Liver (tissue), 10 donors: ENCODE measurements at places on chromosomes 5 and 9. TPM values are rescaled to one million over a fixed set of nuclear protein-coding genes. Genes with fewer than 3 reads are reported as not detected.

DNA sequence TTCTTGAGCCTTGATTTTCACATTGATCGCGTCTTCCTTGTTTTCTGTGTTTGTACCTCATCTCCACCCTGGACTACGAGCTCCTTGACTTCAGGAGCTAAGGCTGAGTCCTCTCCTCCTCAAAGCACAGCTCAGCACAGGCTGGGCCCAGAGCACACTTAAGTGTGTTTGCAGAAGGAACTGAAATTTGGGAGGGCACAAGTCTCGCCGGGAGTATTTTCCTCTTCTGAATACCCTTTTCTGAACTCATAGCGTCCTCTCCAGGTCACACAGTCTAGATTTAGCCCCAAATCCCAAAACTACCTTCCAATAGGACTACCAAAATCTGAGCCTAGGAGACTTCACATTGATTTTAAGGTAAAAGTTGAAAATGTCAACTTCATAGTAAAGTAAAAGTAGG is 41.6 kb downstream of the TSTD2 start:
- DNase-seq: no peak
- H3K4me1 ChIP-seq: no peaks in the 10 kb centered on the region
- no peaks in the 10 kb centered on the region for H3K36me3 ChIP-seq

- no peaks in the 10 kb centered on the region for H3K4me1 ChIP-seq
- H3K36me3 ChIP-seq: no peaks in the 10 kb centered on the region
- no peaks in the 10 kb centered on the region for H3K27me3 ChIP-seq
- no peak overlapping the region for H3K27ac ChIP-seq
- no peak overlapping the region for H3K4me3 ChIP-seq
These were observed 152.5 kb downstream of the MACROH2A1 start for GRCh38 chr5:135246605-135246922.

- no peaks in the 10 kb centered on the region for H3K27me3 ChIP-seq
- no peaks in the 10 kb centered on the region for H3K36me3 ChIP-seq
- no peak overlapping the region for H3K27ac ChIP-seq
- no peak overlapping the region for H3K4me3 ChIP-seq
- DNase-seq: no peak
These were observed 114.8 kb upstream of the ELL2 start for GRCh38 chr5:96076451-96076850.

DNA sequence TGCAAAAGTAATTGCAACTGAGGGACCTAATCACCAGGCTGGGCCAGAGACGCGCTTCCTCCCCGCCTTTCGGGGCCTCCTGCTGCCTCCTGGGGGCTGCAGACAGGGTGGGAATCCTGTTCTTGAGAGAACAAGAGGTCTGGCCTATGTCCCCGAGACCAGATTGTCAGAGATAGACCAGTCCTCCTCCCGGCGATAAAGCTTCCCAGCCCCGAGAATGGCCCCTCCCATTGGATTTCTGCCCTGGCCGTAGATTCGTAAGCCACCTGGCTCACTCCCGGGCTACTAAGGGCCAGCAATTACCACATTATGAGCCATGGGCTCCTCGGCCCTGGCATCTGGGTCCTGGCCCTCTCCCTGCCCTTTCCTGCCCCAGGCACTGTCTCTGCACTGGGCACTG is 70.4 kb downstream of the HRH2 start:
- no peaks in the 10 kb centered on the region for H3K36me3 ChIP-seq
- no peak for DNase-seq
- no peaks in the 10 kb centered on the region for H3K4me1 ChIP-seq
- H3K27ac ChIP-seq: no peak overlapping the region
- no peaks in the 10 kb centered on the region for H3K27me3 ChIP-seq

GRCh38 chr5:71475788-71476384 is 20.4 kb downstream of the BDP1 start:
- peaks cover 23% of the 10 kb centered on the region for H3K36me3 ChIP-seq
- no peak overlapping the region for H3K27ac ChIP-seq
- no peaks in the 10 kb centered on the region for H3K4me1 ChIP-seq
- no peak overlapping the region for H3K4me3 ChIP-seq

DNA sequence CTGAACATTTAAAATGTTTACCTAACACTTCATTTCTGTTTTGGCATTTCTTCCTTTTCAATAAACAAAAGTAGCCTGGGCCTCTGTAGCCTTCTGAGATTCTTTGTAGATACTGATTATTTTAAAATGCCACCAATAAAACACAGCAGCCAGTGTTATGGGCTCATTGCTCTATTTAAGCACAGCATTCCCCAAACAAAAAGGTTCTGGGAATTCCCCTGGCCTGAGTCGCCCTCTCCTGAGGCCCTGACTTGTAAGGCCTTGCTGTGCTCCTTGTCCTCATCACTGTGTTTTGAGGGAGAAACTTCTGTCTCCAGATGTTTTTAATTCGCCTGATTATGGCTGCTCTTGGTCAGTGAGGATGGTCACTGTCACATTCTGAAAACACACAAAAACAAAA is 33.0 kb upstream of the CTXN3 start:
- no peak for DNase-seq
- H3K27ac ChIP-seq: no peak overlapping the region
- no peak overlapping the region for H3K4me3 ChIP-seq
- no peaks in the 10 kb centered on the region for H3K4me1 ChIP-seq

GRCh38 chr5:31047621-31048020 is 145.9 kb upstream of the CDH6 start:
- no peaks in the 10 kb centered on the region for H3K36me3 ChIP-seq
- no peak overlapping the region for H3K4me3 ChIP-seq
- H3K27ac ChIP-seq: no peak overlapping the region
- peaks cover 5% of the 10 kb centered on the region for H3K4me1 ChIP-seq
- DNase-seq: no peak

GRCh38 chr5:94776167-94776566 is 157.7 kb downstream of the SLF1 start:
- H3K36me3 ChIP-seq: no peaks in the 10 kb centered on the region
- DNase-seq: no peak
- no peaks in the 10 kb centered on the region for H3K27me3 ChIP-seq
- no peak overlapping the region for H3K4me3 ChIP-seq

- H3K27me3 ChIP-seq: no peaks in the 10 kb centered on the region
- H3K27ac ChIP-seq: no peak overlapping the region
- H3K36me3 ChIP-seq: no peaks in the 10 kb centered on the region
- no peak for DNase-seq
- no peaks in the 10 kb centered on the region for H3K4me1 ChIP-seq
These were observed 144.9 kb downstream of the CEP120 start for GRCh38 chr5:123278284-123278683.

- H3K36me3 ChIP-seq: peaks cover 3% of the 10 kb centered on the region
- H3K27ac ChIP-seq: peak overlapping the region; percentile 29
- no peaks in the 10 kb centered on the region for H3K27me3 ChIP-seq
- H3K4me1 ChIP-seq: peaks cover 41% of the 10 kb centered on the region
- no peak for DNase-seq
These were observed 995 bp upstream of the SLC23A1 start for GRCh38 chr5:139383993-139384590.

- DNase-seq: no peak
- no peaks in the 10 kb centered on the region for H3K27me3 ChIP-seq
- no peaks in the 10 kb centered on the region for H3K4me1 ChIP-seq
- H3K4me3 ChIP-seq: no peak overlapping the region
- H3K27ac ChIP-seq: no peak overlapping the region
These were observed 121.2 kb downstream of the SAXO1 start for GRCh38 chr9:18911714-18912342.

DNA sequence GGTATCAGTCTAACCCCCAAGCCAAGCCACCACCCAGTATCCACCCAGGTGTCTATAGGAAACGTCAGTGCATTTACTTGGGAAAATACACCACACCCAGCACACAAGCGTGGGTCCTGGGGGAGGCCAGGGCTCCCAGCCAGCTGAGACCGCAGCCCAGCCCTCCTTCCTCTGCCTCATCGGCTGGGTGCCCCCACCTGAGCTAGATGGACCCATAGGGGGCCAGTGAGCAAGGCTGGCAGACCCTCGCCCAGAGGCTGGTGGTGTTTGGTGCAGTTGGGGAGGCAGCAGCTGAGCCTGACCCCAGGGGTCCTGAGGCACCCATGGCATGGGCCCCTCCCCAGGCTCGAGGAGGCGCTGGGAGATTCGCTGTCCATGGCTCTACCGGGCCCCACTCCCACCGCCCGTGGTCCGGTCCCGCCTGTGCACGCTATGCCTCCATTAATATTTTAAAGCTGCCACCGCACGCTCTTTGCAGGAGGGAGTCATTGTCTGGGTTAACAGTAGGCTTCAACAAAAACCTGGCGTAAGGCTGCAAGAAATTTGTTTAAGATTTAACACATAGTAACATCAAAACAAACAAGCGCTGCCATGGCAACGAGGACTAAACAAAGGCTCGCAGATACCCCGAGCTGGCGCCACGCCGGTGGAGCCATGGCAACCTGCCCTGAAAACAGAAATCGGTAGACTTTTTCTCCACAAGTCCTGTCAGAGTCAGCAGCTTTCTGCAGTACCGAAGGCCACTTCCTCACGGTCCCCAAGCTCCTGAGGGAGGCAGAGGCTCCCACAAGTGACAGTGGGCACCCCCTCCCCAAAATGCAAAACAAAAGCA is 20.6 kb downstream of the TPPP start:
- peaks cover 53% of the 10 kb centered on the region for H3K4me1 ChIP-seq
- H3K27me3 ChIP-seq: no peaks in the 10 kb centered on the region
- H3K27ac ChIP-seq: peak overlapping the region; percentile 58
- H3K4me3 ChIP-seq: no peak overlapping the region
- peak; percentile 65 for DNase-seq

DNA sequence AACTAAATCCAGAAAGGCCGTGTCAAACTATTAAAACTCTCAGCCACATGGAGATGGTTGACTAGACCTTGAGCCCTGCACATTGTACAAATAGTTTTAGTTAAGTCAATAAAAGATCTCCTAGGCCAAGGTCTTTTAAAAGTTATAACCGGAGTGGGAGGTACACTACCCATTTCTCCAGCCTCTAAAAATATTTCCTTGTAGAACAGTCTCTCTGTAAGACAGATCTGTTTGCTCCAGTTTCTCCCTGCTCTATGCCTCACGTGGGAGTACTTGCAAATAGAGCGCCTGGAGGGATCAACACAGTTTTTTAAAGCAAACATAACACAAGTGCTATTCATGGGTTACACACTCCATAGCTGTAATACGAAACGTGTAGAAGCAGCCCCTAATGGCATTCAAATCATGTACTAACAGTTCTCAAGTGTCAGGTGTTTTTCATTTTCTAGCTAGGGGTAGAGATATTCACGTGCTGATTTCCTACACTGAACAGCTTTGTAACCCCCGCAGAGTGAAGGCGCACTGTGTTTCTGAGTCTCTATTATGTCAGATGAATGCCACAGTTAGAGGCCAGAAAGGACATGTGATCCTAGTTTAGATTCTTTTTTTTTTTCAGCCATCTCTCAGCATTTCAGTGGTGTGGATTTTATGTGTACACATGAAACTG is 703.4 kb upstream of the GRAMD2B start:
- no peak overlapping the region for H3K27ac ChIP-seq
- H3K36me3 ChIP-seq: no peaks in the 10 kb centered on the region
- no peaks in the 10 kb centered on the region for H3K4me1 ChIP-seq
- no peaks in the 10 kb centered on the region for H3K27me3 ChIP-seq
- DNase-seq: no peak
- H3K4me3 ChIP-seq: no peak overlapping the region

DNA sequence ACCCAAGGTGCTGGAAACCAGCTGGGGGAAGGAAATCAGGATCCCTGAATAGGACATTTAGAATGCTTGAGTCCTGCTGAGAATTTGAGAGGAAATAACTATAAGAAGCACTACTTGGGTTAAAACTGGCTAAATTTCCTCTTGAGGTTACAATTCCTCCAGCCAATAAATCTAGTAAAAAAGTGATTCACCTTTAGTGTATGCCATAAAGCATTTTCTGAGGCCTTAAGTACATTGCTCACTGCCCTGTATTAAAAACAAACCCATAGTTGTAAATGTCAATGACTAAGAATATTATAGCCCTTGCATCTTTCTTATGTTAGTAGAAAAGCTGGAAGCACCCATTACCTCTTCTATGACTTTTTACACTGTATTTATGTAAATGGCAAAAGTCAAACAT is 634.7 kb upstream of the ARRDC3 start:
- no peak for DNase-seq
- no peaks in the 10 kb centered on the region for H3K27me3 ChIP-seq
- H3K4me1 ChIP-seq: no peaks in the 10 kb centered on the region
- no peaks in the 10 kb centered on the region for H3K36me3 ChIP-seq
- H3K4me3 ChIP-seq: no peak overlapping the region
- no peak overlapping the region for H3K27ac ChIP-seq

DNA sequence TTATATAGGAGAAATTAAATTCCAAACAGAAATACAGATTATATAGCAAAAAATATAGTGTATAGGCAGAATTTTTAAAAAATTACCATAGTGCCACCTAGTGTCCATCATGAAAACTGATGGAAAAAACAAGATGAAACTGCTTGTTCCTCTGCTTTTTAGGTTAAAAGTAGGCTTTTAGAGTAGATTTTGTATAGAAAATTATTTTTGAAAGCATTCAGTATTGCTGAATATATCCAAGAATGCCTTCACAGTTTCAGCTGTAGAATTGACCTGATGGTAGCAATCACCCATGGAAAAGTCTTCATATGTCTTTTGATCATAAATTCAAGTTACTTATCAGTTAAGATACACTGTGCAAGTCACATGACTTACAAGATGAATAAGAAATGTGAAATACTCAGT is 19.7 kb downstream of the RIOK2 start:
- no peak overlapping the region for H3K4me3 ChIP-seq
- H3K27ac ChIP-seq: no peak overlapping the region
- no peaks in the 10 kb centered on the region for H3K4me1 ChIP-seq
- DNase-seq: no peak
- peaks cover 45% of the 10 kb centered on the region for H3K36me3 ChIP-seq

GRCh38 chr5:140207250-140207964 is 32.4 kb downstream of the CYSTM1 start:
- H3K4me3 ChIP-seq: no peak overlapping the region
- no peaks in the 10 kb centered on the region for H3K36me3 ChIP-seq
- no peak overlapping the region for H3K27ac ChIP-seq
- no peak for DNase-seq
- no peaks in the 10 kb centered on the region for H3K27me3 ChIP-seq

FER gene
- total RNA-seq: 9.8 TPM

SPATA31C1 gene
- not detected for total RNA-seq

C8G gene
- 323 TPM for total RNA-seq

TOMM5 gene
- 77.7 TPM for total RNA-seq

TMEM167A gene
- 31.8 TPM for total RNA-seq

TXNDC15 gene
- 53.1 TPM for total RNA-seq

EIF4E1B gene
- not detected for total RNA-seq

LTC4S gene
- 1.3 TPM for total RNA-seq

CDH9 gene
- not detected for total RNA-seq

SMARCA2 gene
- total RNA-seq: 67.0 TPM
